NB4 (cell line): ENCODE measurements at places on chromosomes 16 and 17.

DNA sequence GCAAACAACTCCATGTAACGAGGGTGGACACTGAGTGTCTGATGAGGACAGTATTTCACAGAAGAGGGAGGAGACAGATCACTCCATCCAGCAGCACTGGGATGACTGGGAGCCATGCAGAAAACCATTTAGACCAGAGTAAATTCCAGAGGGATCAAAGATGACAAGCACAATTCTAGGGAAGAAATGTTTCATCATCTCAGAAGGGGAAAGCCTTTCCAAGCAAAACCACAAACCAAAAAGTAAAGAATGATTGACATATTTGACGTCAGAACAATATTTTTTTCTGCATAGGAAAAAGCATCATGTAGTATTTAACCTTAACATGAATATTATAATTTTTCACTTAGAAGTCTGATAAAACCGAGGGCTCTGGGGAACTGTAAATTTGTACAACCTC is 4.8 kb downstream of the DNASE1 start:
- DNase-seq, result no peak

- DNase-seq, result peak; percentile 42
Measured at GRCh38 chr16:48408688-48409087, 23.5 kb upstream of the SIAH1 start.

DNA sequence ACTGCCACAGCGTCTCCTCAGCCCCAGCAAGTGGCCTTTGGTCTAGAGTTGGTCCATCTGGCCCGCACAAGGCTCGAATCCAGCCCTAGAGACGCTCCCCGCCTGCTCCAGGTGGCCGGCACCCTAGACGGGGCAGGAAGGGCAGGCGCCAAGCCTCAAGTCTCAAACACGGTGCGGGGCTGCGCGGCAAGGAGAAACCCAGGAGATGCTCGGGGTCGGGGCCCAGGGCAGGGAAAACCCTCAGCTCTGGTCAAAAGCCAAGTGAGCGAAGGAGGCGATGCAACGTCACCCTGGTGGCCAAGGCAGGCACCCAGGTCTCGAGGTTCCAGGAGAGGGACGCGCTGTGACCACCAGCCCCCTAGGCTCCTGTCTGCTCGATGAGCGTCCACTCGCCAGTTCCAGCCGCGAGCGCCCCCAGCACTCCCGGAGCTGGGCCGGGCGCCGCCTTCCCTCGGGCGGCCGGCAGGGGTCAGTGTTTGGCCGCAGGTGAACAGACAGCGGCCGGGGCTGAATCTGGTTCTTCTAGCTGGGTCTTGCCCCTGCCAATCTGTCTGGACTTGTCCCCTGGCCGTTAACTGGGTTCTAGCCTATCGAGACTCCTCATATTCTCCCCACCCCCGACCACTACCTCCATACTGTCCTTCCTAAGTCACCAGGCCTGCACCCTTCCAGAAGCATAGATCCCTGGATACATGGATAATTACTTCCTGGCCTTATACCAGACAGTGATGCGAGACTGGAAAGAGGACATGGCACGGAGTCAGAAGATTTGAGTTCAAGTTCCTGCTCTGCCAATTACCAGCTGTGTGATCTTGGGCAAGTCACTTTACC is 44.0 kb downstream of the PRAC1 start:
- peak; percentile 70 for DNase-seq

GRCh38 chr17:44304651-44305050 is 3.8 kb upstream of the RUNDC3A start:
- no peak for DNase-seq

DNA sequence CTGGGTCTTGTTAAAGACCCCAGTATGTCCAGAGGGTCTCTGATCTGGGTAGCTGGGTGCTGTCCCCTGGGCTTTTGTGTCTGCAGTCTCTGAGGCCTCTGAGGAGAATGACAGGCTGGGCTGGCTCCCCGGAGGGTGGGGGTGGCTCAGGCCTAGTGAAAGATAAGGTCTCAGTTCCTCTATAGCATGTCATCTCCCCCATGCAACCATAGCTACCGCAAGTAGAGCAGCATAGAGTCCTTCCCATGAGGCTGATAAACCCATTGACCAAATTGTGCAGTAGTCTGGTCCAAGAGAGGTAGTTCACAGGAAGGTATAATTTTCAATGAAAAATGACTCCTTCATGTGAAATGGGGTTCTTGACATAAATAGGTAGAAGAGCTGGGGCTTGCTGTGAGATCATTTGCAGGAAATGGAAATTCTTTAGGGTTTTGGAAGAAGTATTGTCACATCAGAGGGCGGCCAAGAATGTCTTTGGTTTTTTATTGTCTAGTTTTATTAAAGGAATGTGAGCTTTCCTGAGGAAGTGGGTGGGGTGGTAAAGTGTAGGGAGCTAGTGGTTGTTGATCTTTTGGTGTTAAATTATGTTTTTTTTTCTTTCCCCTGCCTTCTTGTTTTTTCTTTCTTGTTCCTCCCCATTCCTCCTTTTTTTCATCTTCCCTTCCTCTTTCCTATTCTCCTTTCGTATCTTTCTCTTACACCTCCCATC is 21.0 kb downstream of the SLC7A6OS start:
- peak; percentile 95 for DNase-seq

GRCh38 chr16:51327001-51327400 is 175.9 kb upstream of the SALL1 start:
- no peak for DNase-seq

DNA sequence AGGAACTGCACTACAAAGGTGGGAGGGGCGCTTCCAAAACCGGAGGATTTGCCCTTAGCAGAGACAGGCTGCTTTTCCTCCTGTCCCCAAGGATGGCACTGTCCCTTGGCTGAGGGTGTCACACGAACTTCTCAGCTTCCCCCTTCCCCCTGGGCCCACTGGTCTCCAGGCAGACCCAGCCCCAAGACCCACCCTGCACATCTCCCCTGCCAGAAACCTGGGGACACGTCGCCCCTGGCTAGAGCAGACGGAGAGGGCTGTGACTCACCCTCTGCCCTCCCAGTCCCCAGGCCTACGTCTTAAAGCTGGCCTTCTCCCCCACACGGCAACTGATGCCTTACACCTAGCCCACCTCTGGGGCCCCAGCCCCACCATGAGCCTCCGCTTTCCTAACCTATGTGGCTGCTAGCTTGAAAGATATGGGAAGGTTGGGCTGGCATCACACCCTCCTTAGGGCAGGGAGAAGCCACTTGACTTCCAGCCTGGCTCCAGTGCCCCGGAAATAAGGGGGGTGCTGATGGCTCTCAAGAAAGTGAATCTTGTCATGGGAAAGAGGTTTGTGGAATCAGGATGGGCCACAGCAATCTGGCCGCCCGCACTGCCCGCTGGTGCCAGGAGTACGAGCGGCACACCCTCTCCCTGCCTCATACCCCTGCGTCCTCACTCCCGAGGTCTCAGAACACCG is 4.6 kb downstream of the ZNF319 start:
- DNase-seq, result no peak

- no peak for DNase-seq
Measured at GRCh38 chr17:60743799-60744198, 66.1 kb downstream of the BCAS3 start.

- DNase-seq, result no peak
Measured at GRCh38 chr17:32854832-32855389, 22.0 kb downstream of the MYO1D start.

- peak; percentile 83 for DNase-seq
Measured at GRCh38 chr16:68445458-68445857, 2.9 kb downstream of the SMPD3 start.

DNA sequence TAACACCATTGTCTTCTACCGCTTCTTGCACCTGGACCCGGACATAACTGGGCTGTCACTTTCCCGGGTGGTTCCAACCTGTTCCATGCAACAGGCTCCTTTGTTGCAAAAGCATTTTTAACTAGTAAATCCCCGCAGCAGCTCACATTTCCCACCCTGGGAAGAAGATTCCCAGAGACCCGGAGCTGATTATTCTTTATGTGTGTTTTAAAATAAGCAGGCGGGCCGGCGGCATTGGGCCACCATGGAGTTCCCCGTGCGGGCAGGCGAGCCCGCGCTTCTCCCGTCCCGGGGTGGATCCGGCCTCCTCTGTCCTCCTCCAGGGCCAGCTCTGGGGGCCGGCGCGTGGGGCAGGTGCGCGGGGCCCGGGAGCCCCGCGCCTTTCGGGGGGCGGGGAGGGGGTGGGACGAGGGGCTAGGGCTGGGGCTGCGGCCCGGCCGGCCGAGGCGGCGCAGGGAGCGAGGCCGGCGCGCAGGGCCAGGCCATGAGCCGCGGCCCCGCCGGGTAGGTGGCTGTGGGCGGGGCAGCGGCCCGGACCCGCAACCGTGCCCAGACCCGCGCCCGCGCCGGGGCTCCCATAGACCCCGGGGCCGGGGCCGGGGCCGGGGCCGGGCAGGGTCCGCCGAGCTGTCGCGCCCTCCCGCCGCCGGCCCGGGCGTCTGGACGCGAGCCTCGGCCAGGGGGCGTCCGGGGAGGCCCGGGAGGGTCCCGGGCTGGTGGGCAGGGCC is 1.7 kb downstream of the CRAMP1 start:
- peak; percentile 25 for DNase-seq

GRCh38 chr17:5585836-5586521 is 1.7 kb upstream of the NLRP1 start:
- DNase-seq, result no peak

DNA sequence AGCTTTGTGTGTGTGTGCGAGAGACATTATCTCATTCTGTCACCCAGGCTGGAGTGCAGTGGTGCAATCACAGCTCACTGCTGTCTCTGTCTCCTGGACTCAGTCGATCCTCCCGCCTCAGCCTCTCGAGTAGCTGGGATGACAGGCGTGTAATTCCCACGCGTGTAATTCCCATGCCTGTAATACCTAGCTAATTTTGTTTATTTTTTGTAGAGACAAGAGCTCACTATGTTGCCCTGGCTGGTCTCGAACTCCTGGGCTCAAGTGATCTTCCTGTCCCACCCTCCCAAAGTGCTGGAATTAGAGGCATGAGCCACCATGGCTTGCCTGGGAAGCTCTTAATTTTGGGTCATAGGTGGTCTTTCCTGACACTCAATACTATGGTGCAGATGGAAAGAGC is 205.3 kb upstream of the TNRC6C start:
- no peak for DNase-seq

DNA sequence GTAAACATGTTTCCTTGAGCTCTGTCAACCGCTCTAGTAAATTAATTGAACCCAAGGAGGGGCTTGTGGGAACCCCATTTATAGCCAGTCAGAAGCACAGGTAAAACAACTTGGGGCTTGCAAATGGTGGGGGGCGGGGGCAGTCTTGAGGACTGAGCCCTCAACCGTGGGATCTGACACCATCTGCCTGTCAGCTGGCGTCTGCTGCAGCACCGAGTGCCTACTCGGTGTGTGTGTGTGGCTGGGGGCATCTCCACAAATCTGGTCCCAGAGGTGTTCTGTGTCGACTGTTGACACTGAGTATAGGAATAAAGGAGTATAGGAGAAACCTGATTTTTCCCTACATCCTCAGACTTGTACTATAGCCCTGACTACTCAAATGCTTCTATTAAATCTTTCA is 20.6 kb downstream of the CREBBP start:
- DNase-seq, result no peak

GRCh38 chr16:1331712-1332617 is 1.5 kb upstream of the BAIAP3 start:
- DNase-seq, result peak; percentile 61

GRCh38 chr16:67884684-67885083 is at the start of gene NRN1L:
NRN1L (plus strand) TSS chr16:67884885; CDS start chr16:67884904, 19 bp downstream.
- DNase-seq, result no peak

- peak; percentile 48 for DNase-seq
Measured at GRCh38 chr17:27247071-27247957, 46.6 kb upstream of the WSB1 start.

DNA sequence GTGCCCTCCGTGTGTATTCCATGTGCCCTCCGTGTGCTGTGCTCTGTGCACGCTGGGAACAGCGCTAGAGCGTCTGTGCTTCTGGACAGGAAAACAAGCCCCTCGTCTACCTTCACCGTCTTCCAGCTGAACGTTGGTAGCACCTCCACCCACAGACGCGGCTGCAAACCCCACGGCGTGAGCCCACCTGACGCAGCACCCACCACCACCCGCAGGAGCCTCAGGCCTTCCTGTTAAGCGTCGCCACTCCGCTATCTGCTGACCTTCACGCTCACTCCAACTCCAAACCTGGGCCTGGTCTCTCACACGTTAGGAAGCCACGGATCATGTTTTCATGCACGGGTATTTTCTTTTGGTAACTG is 56.6 kb downstream of the ENGASE start:
- DNase-seq, result no peak

GRCh38 chr16:67862623-67863583 is 9.9 kb upstream of the EDC4 start:
- no peak for DNase-seq

- no peak for DNase-seq
Measured at GRCh38 chr17:66679631-66680517, 155.0 kb upstream of the CACNG5 start.

GRCh38 chr16:20940871-20941635 is 40.5 kb downstream of the LYRM1 start:
- DNase-seq, result peak; percentile 65

- DNase-seq, result no peak
Measured at GRCh38 chr16:67914758-67915495, 16.7 kb downstream of the CTRL start.

GRCh38 chr17:1177016-1177700 is 2.6 kb downstream of the ABR start:
- no peak for DNase-seq

GRCh38 chr17:2814481-2815341 is 18.5 kb downstream of the RAP1GAP2 start:
- peak; percentile 80 for DNase-seq

DNA sequence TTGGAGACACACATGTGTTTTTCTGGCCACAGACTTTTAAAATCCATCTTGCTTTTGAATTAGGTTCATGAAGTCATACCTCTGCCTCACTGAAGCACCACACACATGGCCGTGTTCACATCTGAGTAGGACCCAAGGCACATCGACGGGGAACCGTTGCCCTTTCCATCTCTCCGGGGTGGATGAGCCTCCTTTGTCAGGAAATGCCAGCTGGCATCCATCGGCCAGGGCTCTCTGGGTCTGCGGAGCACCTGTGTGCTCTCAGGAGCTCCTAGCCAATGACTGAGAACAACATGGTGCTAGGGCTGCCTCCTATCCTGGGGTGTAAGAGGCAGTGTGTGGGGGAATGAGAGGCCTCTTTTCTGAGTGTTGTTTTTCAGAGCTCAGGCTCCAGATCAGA is 24.5 kb upstream of the NKD1 start:
- no peak for DNase-seq

- no peak for DNase-seq
Measured at GRCh38 chr17:43085474-43085873, 39.7 kb downstream of the BRCA1 start.

- peak; percentile 91 for DNase-seq
Measured at GRCh38 chr17:43536236-43536992, 9.7 kb downstream of the ETV4 start.

- DNase-seq, result no peak
Measured at GRCh38 chr17:64683796-64684195, 21.7 kb upstream of the SMURF2 start.
